Mesendoderm (in vitro differentiated cells): ENCODE measurements at places on chromosomes 4 and X.
A peak's percentile ranks its signal among the peaks of the same experiment; 100 is the strongest.

GRCh38 chr4:158422546-158422945, 99.1 kb upstream of the RXFP1 start:
- DNase-seq = no peak

- no peak for DNase-seq
Measured at GRCh38 chr4:109429545-109429944, 4.1 kb upstream of the SEC24B start.

DNA sequence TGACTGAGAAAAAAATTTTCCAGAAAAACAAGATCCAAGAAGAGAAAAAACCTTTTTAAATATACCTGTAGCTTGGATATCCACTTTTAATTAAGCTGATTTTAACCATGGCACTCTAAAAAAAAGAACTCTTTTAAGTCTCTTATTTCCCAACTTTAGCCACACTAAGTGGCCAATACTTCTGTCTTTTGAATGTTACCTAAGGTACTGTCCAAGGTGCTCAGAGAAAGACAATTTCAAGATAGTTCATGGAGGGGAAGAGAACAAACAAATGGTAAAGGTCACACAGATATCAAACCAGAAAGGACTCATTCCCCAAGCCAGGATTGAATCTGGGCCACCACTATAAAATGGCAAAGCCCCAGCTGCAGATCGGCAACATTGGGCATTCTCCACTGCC, 10.1 kb downstream of the NLRP2B start:
- DNase-seq = no peak

GRCh38 chr4:99947608-99948007, 1.2 kb upstream of the DNAJB14 start:
- DNase-seq = peak; percentile 16

GRCh38 chr4:1474126-1475090, 68.2 kb upstream of the NKX1-1 start:
- no peak for DNase-seq

DNA sequence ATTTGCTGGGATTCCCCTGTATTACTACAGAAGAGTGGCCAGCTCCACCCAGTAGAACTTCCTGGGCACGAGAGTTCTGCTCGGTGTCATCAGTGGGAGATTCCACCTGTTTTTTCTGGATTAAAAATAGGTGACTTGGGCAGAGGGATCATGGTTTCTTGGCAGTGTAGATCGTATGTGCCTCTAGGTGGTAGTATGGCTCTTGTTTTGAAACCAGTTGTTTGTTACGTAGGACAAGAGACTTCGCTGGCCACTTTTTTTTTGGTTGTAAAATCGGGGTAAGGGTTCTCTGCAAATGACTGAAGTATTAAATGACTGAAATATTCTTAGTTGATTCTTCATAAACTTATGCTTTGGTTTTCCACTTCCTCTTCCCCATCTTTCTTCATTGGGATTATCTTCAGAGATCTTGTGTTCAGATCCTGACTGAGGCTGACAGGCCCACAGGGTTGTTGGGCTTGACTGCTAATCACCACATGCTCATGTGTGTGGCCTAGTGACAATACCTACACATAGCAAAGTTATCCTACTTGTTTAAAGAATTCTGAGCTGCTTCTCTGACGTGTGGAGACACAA, 43.8 kb upstream of the WDR1 start:
- peak; percentile 59 for DNase-seq

- DNase-seq = no peak
Measured at GRCh38 chr4:84237008-84237407, 262.1 kb downstream of the NKX6-1 start.

GRCh38 chr4:22019676-22020075, 71.1 kb upstream of the KCNIP4 start:
- no peak for DNase-seq

- no peak for DNase-seq
Measured at GRCh38 chr4:26947318-26947717, 86.7 kb downstream of the STIM2 start.

DNA sequence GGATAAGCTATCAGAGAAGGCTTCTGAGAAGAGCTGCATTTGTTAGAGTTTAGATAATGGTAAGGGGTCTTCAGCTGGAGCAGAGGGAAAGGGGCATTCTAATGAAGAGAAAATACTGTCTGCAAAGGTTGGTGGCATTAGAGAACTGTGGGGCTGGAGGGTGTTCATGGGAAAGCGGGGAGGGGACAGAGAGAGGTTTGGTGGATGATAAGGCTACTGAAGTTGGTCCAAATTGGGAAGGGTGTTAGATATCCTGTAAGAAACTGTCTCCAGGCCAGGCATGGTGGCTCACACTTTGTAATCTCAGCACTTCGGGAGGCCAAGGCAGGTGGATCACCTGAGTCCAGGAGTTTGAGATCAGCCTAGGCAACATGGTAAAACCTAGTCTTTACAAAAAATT, 59.9 kb downstream of the AFF1 start:
- no peak for DNase-seq

- no peak for DNase-seq
Measured at GRCh38 chr4:113540859-113541258, 220.7 kb downstream of the CAMK2D start.

DNA sequence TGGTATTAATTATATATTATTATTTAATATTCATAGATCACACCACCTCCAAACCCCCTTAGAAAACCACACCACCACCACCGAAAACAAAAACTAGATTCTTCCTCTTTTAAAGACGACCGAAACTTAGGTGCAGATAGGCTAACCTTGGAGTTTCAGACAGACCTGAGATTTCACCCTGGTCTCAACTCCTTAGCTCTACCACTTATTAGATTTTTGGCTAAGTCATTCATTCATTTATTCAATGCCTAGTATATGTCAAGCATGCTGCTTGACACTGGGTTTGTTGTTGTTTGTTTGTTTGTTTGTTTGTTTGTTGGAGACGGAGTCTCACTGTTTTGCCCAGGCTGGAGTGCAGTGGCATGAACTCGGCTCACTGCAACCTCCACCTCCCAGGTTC, 9.5 kb upstream of the BMP2K start:
- DNase-seq = no peak

DNA sequence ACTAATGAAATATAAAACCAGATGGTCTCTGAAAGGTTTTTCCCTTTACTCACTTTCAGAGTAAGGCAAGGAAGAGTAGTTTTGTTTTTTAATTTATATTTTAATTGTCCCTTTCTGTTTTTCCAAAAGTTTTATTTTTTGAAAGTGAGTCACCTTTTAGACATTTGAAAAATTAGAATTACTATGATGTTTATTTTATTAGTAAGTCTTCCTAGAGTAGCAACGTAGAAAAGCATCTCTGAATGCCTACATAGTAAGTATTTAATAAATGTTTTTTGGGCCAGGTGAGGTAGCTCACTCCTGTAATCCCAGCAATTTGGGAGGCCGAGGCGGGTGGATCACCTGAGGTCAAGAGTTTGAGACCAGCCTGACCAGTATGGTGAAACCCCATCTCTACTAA, 51.1 kb downstream of the TET2 start:
- DNase-seq = no peak

GRCh38 chrX:67781132-67781531, 237.3 kb downstream of the AR start:
- no peak for DNase-seq

GRCh38 chr4:94603170-94603747, 151.5 kb downstream of the PDLIM5 start:
- no peak for DNase-seq

- no peak for DNase-seq
Measured at GRCh38 chr4:96593422-96593821, 753.5 kb downstream of the PDHA2 start.

GRCh38 chrX:41785685-41786084, 61.7 kb downstream of the GPR82 start:
- no peak for DNase-seq

DNA sequence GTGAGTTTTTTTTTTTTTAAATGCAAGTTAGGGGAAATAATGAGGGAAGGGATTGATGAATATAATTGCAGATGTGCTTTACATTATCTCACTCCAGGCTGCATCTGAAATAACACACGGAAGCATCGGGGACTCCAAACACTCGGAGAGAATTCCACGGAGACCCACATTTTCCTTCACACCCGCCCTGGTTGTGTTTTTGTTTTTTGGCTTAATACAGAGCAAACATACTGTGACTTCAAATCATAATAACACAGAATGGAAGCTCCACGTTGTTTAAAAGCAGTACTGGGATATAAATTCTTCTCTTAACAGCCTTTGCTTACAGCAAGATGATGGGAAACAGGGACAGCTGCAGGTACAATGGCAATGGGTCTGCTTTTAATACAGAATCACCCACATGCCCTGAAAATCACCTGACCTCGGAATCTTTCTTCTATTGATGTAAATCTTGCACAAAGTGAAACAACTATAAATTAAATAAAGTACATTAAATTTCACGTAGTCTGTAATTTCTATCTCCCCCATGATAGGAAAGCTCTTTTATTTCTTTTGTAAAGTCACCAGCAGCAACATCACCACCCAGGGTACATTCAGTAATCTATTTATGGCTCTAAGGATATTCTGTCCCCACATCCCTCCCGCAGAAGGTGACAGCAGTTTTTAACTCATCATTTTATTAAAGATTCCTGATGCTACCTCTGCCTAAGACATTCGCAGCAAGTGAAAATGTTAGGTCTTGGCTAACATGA, 119.3 kb downstream of the ZNF827 start:
- no peak for DNase-seq

- DNase-seq = peak; percentile 4
Measured at GRCh38 chrX:46209768-46210167, 335.5 kb downstream of the ZNF674 start.

GRCh38 chr4:143771269-143771668, 70.8 kb upstream of the FREM3 start:
- DNase-seq = no peak

DNA sequence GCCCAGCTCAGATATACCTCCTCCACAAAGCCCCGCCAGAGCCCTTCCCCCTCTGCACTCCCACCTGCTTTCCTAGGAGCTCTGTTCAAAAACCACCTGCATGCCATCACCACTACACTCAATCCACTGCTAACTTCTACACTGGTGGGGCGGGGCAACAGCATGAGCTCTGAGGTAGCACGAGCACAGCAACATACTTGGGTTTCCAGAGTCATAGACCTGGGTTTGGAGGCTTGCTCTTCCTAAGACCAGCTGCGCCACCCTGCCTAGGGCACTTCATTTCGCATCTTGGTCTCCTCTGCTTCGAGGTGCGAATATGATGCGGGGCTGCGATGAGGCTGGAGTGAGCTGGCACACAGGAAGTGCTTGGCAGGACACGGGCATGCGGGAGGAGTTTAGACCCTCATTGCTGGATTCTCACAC, 3.6 kb downstream of the SASH3 start:
- no peak for DNase-seq

DNA sequence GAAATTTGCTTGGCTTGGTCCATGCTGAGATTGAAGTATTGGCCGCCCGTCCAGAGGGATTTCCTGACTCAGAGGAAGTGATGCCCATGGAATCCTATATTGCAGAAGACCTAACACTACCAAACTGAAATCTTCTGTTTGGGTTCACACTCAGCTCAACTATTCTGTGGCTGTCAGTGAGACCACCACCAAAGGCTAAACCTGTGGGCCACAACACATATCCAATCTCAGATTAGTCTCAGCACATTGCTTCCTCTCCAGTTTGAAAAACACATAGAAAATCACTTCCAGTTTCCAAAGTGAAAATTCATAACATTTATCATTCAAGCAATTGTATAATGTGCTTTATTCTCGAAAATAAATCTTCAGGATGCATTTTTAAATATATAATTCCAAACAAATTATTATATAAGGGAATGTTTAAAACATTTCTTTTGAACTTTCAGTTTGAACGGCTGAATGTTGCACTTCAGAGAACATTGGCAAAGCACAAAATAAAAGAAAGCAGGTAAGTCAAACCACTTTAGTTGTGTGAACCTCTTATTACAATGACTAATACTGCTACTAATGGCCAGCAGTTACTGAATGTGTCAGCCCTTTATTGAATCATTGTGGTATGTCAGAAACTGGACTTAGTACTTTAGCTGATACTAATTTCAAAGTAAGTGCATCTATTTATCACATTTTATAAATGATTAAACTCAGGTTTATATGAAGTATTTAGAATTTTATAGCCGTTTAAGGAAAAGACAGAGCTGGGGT, 37.0 kb downstream of the GUCY1A1 start:
- DNase-seq = no peak

DNA sequence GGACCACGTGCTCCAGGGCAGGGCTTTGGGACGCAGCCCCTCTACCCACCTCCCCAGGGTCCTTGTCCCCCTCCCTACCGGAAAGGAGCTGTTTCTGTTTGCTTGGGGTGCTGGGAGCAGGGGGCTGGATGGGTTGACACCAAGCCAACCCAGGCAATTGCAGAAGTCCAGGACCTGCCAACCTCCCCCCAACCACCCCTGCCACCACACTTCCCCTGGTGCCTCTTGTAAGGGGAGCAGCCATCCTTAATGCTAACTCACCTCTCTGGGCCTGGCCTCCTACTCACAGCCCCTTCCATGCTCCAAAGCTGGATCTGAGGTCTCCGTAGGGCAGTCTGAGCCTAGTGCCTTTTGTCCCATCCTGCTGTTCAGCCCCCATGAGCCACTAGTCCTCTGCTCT, 631.9 kb downstream of the BCOR start:
- DNase-seq = no peak

DNA sequence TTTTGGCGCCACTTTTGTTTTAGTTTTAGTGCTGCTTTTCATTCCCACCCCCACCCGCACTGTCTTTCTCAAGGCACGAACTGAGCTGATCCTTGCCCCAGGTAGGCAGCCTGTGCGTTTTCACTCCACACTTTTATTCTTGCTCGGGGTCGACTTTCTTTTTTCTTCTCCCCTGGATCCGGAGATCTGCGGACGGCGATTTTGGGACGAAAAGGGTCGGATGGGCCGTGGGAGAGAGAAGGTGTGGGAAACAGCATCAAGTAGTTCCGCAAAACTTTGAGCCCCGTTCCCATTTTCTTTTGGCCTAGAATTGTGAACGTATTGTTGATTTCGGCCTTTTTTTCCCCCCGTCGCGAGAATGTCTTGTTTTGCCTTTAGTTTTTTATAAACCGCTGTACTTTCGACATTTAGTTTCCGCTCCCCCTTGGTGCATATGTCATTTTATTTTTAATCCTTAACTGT, 531 bp downstream of the STAG2 start:
- DNase-seq = no peak

- no peak for DNase-seq
Measured at GRCh38 chr4:86006057-86006456, 353.8 kb downstream of the MAPK10 start.

GRCh38 chr4:42122237-42122636, 30.2 kb downstream of the BEND4 start:
- DNase-seq = no peak

- no peak for DNase-seq
Measured at GRCh38 chr4:101277671-101278070, 69.7 kb downstream of the PPP3CA start.
